ENCODE measurements at places on chromosomes 1 and 21.

DNA sequence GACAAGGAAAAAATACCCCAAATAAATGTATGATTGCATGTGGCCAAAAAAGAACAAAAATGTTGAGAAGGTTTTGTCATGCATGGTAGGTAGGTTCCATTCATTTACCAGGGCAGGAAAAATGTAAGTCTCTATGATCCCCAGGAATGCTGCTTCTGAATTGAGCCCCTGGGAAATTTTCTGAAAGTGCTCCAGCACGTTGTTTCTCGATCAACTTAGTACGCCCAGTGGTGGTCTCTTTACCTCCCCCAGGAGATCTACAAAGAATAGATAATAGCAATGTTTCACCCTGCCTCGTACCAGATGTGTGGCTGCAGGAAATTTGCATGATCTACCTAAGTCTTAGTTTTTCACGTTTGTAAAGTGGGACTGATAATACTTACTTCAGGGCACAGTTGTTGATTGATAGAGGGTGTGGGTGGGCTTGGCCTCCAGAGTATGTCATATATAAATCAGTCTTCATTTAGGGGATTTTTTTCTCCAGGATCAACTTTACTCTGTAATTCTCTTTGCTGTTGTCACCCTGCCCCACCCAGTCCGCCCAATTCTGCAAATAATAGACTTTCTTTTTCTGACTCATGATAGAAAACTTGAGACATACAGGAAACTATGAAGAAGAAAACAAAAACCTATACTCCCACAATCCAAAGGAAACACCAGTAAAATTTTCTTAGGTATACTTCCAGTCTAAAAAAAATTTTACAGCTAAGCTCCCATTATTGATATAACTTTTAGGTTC is 462.0 kb upstream of the RUNX1 start:
- DNase-seq = no peak

DNA sequence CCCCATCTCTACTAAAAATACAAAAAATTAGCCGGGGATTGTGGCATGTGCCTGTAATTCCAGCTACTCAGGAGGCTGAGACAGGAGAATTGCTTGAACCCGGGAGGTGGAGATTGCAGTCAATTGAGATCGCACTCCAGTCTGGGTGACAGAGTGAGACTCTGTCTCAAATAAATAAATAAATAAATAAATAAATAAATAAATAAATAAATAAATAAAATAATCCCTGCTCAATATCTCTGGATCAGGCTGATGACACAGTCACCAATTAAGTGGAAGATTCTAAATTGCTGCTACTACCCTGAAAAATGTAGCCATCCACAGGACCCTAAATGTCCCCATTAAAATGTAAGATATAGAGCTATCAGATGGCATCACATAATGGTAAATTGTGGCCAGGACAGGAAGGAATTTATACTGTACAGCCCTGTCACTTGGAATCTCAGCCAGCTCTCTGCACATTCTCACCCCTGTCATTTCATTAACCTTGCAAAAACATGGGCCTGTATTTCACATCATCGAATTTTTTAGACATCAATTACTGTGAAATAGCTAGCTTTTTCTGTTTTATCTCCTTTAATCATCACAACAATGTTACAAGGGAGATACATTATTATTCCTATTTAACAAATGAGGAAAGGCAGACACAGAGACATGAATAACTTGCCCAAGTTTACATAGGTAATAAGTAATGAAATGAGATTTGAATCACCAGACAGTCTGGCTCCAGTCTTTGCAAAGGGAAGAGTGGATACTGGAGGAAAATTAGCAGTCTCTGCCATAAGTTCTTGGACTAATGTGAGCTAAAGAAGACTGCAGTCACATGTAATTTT is 56.7 kb upstream of the NTPCR start:
- no peak for DNase-seq

DNA sequence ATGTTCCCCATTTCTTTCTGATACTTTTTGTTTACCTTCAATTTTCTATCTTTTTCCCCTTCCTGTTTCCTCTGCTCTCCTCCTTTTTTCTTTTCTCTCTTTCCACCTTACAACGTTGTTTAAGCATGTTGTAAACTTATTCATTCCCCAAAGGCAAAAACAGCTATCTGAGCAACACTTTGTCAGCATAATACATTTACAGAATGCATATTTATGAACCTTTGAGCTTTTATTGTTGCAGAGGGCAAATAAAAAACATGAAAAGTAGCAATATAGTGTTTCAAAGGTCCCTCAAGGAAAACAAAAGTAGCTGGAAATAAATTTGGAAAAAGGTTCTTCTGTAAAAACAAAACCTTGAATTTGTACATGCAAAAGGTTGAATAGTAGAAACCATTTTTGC is 169.5 kb downstream of the ATP6V1G3 start:
- DNase-seq = no peak

GRCh38 chr1:57615956-57616355 is 192.1 kb upstream of the DAB1 start:
- no peak for DNase-seq

GRCh38 chr1:15062479-15063099 is 91.0 kb upstream of the TMEM51 start:
- DNase-seq = no peak

DNA sequence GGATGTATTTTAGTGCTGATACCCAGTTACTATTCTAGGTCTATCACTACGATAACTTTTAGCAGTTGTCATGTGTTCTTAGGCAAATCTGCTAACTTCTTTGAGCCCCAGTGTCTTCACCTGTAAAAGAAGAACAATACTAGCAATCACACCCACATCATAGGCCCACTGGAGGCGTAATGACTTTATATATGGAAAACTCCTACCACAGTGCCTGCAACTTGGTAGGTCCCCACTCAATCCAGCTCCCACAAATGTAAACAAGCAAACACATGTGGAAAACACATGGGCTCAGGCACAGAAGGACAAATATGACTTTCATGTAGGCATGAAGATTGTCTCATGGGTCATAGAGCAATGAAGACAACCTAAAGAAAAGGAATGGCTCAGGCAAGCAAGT is 115.8 kb downstream of the TBX19 start:
- DNase-seq = no peak

DNA sequence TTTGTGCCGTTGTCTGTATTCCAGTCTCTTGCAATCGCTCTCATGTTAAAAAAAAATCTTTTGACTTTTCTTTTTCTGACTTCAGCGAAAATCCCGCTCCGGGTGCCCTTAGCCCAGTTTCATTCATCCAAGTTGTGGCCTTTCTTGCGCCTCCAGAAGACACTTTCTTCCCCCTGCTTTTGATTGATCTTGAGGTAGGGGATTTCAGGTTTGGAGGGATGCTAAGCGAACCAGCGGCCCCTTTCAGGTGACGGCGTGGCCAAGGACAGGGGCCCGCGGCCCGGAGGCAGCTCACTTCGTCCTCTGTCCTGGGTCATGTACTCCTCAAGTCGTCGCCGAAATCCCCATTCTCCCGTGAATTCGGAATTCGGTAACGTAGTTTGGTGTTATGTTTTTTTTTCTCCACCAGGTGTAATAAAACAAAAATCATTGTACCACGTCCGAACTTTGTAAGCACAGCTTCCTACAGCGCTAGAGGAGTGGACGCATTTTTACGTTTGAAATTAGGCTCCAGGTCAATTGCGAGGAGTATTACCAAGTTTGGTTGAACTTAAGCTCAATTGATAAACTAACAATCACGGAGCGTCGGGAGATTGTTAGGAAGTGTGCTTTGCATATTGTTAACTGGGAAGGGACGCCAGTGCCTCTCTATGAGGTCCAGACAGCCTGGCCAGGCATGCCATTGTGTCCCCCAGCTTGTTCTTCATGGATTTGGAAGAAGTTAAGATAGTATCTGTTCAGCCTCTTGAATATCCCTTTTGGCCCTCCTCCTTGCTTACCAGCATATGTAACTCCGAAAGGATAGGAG is 1.1 kb downstream of the MRPS6 start:
- DNase-seq = no peak

DNA sequence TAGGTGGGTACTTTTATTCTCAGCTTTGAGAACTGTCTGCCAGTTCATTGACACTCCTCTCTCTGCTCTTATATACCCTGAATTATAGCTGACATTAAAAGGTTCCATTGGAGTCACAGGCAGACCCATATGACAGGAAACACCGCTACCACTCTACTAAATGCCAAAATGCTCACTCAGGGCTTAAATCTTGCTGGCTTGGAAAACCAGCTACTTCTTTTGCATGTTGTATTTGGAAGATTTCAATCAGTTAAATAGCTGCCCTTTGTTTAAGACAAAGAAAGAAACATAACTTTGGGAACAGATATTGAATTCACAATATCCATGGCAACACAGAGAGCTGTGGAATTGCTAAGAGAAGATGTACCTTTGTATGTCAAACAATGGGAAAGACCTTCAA is 876.5 kb downstream of the USP25 start:
- no peak for DNase-seq

- no peak for DNase-seq
These were observed 1.4 kb downstream of the SLC2A7 start for GRCh38 chr1:9024837-9025236.

DNA sequence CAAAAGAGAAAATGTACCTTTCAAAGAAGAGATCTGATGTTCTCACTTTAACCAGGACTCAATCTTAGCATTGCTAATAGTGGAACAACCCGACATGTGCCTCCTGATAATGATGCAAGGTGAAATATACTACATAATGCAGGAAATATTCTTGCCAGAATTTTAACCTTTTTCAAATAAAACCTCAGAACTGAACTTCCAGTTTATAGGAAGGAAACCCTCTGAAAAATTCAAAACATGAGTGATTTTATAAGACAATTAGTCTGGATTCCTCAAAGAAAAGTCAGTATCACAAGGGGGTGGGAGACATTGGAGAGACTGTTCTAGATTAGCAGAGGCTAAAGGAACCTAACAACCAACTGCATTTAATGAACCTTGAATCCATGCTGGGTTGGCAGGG is 18.1 kb downstream of the AHCYL1 start:
- DNase-seq = no peak

DNA sequence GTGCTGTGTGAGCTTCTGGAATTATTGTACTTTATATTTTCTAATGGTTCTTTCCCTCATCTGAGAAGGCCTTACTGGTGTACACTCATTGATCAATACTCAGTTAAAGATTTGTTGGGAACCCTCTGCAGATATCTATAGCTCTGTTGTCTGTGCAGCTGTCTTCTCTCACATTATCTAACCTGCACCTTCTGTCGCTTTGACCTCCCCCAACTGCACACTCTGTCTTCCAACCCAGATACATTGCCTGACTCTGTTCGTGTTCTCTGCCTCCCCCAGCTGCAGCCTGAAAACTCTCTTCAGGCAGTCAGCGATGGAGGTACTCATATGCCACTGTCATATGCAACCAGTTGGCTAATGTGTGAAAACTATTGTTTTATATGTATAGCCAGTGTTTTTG is 334.3 kb downstream of the NCAM2 start:
- no peak for DNase-seq

DNA sequence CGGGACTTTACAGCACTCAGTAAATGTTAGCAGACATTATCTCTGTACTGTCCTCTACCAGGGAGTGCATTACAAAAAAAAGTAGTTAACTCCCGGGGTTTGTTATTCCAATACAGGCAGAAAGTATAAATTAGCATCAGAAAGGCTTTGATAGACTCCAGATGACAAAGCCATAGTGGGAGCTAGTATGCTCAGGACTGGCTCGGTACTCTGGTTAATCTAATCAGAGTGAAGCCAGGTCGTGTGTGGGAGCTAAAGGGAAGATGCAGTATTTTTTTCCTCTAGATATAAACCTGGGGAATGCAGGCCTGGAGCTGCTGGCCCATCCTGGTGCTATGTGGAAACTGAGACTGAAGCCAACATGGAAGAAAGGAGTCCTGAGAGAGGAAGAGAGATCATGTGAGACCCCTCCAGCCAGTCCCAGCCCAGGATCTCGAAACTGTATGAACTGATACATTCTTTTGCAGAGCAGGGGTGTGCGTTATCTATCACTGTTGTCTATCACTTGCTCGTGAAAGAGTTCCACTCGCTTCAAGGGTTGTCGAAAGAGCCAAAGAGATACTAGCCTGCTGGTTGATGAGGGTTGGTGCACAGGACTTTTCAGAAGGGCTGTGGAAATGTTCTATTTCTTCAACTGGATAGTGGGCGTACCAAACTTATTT is 125.8 kb downstream of the PLPP3 start:
- no peak for DNase-seq

GRCh38 chr1:164667001-164667400 is 108.0 kb downstream of the PBX1 start:
- no peak for DNase-seq

- peak; percentile 84 for DNase-seq
These were observed 109.0 kb downstream of the ETS2 start for GRCh38 chr21:38914528-38915293.

DNA sequence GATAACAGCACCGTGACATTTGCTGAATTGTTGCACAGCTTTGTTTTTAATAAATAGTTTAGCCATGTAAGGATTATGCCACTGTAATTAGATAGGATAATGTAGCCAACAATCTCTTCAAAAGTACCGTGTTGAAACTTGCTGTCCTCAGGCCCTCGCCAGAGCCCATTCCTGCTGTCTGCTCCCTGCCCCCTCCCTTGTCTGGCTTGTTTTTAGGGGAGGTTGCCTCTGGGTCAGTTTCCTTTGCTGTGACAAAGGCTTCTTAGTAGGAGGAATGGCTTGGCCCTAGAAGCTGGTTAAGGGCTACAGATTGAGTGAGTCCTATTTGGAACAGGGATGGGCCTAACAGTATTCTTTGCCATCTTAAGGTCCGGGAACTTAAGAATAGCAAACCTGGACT is 107.9 kb downstream of the LMO4 start:
- DNase-seq = no peak

GRCh38 chr1:60224523-60224922 is 151.0 kb upstream of the C1orf87 start:
- no peak for DNase-seq

GRCh38 chr1:31647106-31647505 is 2.4 kb upstream of the PEF1 start:
- no peak for DNase-seq

- DNase-seq = no peak
These were observed 11.1 kb downstream of the MTX1 start for GRCh38 chr1:155219592-155220031.

DNA sequence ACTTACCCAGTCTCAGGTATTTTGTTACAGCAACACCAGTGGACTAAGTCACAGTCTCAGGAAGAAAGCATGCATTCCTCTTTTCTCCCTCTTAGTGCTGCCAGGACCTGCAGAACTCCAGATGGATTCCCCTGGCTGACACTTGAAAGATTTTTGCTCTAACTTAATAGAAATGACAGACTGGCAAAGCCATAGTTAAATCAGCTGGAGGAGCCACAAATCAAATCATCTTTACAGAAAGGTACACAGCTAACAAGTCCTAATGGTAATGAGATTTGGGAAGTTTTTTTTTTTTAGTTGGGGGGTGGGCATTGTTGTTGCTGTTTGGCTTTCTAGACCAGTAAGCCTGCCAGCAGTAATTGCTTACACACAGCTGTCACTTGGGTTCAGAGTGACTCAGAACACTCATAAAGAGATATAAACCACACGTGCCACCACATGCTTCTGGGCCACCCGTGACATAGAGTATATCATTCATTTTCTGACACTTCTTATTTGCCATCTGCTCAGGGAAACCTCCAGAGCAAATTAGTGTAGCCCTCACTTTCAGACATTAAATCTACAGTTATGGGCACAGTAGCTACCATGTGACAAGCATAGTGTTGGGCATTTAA is 72.4 kb downstream of the FH start:
- DNase-seq = no peak

All from lower leg skin (tissue), 4 donors.